Inflammatory macrophage (primary cell): ENCODE measurements at places on chromosomes 13 and 19.

DNA sequence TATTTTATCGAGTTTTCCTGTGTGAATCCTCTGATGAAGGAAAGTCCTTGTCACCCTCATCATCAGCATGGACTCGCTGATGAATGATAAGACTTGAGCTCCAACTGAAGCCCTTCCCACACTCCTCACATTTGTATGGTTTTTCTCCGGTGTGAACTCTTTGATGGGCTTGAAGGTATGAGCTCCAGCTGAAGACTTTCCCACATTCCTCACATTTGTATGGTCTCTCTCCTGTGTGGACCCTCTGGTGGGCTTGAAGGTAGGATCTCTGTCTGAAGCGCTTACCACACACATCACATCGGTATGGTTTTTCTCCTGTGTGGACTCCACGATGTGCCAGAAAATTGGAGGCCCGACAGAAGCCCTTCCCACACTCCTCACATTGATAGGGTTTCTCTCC lies 21.7 kb downstream of the ZNF45 start:
- no peak for DNase-seq

DNA sequence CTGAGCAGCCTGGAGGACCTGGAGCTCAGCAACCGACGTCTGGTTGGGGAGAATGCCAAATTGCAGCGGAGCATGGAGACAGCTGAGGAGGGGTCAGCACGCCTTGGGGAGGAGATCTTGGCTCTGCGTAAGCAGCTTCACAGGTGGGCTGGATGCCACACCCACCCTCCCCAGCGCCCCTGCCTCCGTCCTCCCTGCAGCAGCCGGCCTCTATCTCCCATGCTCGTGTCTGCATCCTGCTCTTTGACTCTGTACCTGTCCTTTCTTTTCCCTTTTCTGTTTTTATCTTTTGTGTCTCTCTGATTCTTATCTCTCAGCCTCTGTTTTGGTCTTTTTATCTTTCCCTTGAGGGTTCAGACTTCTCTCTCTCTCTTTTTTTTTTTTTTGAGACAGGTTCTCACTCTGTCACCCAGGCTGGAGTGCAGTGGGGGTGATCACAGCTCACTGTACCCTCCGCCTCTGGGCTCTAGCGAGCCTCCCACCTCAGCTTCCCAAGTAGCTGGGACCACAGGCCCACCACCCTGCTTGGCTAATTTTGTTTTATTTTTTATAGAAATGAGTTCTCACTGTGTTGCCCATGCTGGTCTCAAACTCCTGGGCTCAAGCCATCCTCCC lies 10.1 kb downstream of the KASH5 start:
- no peak for DNase-seq

DNA sequence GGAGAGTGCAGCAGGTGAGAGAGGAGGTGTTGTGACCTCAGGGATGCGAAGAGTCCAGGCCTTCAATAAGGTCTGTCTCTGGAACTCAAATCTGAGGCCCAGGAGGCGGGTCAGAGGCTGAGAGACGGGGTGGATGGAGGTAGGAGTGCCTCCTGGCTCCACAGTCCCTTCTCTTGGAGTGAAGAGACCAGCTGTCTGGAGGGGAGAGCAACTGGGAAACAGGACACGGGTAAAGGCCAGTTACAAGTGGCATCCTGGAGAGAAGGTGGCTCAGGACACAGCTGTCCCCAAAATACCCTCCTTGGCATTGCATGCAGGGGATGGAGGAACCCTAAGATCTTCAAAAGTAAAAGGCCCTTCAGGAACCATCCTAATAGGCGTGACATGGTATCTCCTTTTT lies 19.2 kb downstream of the PDE4A start:
- no peak for DNase-seq

DNA sequence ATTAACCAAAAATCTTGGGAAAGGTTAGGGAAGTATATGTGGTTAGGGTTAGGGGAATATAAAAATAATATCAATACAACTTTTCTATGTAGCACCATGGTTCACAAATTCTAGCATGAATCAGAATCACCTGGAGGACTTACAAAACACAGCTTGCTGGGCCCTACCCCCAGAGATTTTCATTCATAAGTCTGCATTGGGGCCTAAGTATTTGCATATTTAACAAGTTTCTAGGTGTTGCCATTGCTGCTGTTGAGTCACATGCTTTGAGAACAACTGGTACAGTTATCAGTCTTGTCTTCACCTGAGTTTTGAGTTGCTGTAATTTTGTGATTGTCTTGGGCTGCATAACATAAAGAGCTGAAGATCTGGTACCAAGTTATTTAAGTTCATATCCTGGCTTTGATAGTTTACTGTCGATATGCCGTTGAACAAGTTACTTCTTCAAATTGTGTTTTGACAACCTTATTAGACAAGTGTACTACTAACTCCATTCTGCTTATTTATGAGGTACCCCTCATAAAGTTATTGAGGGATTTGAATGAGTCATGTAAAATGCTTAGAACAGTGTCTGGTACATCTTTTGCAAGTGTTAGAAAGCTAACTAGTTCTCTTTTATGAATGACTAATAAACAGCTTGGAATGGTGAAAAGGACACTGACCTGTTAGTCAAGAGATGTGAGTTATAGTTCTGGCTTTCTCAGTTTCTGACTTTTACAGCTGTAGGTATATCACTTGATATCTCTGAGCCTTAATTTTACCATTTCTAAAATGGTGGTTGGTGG lies 132.9 kb downstream of the PAN3 start:
- peak; percentile 6 for DNase-seq

DNA sequence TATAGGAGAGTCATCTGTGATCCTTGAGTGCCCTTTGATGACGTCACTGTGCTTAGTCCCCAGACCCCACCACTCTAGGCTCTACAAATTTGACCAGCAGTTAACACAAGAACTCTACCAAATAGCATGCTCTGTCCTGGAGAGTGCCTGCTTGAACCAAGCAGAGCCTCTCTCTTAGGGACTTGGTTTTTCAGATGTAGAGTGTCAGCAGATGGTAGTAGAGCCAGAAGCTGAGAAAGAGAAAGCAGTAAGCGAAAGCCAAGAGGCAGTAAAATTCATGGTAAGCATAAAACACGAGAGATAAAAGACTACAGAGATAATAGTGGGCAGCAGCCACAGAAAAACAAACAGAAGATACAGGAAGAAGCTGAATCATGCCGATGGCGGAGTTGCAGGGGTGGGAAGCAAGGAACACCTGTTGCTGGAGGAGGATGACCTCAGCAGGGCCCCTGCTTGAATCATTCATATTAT lies 193.3 kb downstream of the SLC7A1 start:
- no peak for DNase-seq

DNA sequence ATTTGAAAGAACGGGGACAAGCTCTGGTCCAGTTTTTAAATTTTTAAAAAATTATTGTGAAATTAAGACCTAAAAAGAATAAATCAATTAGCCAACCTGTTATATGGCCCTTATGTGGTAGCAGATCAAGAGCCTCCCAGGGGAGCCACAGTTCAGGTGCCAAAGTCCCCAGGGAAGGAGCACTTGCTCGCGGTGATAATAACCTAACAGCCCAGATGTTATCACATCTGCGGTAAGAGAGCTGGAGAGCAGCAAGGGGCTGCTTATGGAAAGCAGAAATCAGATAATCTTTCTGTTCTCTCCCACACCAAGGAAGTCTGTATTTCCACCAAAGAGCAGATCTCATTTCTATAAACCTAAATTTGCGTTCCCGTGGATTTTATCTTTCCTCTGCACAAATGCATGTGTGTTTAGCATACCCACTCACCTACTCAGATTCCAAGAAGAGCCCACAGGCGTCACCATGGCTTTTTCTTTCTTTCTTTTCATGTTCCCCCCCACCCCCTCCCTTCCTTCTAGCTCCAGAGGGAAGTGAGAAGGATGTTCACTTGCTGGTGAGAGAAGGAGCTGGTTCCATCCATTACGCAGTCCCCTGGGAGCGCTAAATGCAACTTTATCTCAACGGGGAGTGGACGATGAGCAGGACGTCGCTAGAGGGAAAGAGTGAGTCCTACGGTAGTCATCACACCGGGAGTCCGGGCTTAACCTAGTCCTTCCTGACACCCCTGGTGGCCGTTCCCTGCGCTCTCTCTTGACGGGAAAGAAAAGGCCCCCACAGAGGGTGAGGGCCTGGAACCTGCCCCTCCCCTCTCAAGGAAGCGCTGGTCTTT lies 1.6 kb upstream of the POU4F1 start:
- no peak for DNase-seq

DNA sequence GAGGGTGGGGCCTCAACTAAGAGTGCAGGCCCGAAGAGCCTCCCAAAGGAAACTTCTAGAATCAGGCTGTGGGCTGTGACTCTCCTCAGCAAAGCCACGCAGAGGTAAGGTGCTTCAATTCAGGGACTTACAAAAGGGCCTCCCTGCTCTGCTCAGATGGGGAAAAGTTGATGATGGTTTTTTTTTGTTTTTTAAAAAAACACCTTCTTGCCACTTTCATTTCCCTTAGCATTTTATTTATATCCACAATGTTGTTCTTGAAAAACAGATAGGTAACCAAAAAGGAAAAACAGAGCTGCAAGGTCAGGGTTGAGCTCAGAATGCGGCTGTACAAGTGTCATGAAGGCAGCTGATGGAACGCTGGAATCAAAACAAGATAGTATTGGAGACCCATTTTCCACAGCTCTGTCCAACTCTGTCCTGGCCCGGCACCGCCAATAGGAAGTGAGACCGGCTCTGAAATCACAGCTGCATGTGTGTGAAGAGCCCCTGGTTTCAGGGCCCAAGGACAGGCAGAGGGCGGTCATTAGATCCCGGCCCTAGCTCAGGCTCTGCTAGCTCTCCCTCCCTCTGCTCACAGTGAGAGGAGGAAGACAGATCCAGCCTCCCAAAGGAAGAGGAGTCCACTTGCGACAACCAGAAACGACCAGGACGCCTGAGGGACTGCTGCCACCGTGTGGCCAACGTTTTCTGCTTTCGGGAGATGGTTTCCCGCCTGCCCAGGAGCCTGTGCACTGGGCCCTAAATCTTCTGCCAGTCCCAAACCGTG lies 58.3 kb downstream of the KLF2 start:
- peak; percentile 82 for DNase-seq

DNA sequence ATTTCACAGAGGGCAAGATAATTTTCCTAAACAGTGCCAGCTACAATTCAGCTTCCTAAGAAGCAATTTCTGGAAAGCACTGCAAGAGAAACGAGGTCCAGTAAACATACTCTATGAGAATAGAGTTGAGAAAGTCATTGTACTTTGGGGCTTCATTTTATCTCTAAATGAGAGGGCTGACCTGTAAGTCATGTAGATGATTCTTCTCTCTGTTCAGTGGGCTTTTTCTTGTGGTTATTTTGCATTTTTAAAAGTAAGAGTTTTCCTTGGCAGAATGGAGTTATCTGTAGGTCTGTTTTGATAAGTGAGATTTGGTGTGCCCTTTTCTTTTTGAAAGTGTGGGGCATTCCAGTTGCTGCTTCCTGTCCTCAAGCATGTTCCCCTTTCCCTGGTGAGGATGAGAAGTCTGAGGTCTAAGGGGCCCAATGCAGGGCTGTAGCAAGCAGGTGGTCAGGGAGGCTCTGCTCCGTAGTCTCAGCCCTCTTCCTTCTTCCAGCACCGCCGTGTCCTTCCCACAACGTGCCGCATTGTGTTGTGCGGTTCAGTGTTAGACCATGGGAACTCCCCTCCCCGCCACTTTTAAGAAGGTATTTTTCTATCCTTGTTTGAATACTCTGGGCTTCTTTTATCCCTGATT lies 86.3 kb downstream of the ARHGEF7 start:
- no peak for DNase-seq

DNA sequence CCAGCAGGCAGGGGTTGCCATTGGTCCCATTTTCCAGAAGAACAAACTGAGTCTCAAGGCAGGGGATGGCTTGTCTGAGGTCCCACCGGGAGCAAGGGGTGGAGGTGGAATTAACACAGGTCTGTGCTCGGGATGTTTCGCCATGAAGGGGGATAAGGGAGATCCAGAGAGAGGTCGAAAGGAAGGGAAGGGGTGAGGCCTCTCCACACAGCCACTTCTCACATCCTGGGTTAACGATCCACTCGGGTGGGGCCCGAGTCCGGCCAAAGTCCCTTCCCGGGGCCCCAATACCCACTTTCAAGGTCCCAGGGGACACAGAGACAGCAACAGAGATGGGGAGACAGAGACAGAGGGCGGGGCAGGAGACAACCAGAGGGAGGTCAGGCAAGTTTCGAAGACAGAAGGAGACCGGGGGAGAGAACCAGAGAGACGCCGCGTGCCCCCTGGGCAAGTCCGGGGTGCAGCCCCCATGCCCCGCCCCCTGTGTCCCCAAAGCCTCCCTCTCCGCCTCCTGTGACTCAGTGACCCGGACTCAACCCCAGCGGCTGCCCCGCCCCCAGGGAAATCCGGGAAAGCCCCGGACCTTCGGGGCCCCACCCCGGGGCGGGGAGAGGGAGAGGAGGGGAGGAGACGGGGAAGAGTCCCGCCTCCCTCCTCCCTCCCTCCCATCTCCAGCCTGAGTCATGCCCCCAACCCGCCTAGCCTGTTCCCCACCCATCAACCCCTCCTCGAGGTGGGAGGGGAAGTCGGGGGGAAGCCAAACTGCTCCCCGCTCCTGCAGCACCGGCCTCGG lies 1.4 kb upstream of the BCL3 start:
- DNase-seq, result peak; percentile 90

DNA sequence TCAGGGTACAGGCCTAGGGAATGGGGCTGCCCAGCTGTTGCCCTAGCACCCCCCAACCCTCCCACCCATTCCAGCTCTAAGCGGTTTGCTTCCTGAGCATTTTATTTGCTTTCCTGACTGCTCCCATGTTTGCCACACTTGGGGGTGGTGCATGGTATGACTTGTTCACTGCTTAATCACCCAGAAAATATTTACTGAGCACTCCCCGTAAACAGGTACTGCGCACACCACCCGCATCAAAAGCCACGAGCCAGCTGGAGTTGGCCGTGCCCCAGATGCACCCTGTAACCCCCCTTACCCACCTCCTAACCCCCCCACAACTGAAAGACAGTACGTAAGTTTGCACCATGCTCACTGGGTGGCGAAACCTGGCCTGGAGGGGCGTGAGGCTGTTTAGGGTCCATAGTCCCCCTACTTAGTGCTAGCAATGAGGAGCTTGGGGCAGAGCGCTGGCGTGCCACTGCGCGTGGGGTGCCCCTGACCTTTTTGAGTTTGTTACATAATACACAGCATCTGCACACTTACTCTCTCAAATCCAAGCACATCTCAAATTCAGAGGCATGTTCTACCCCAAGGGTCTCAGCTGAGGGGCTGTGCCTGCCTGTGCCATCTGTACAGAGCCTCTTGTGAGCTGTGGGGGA lies 29.8 kb downstream of the DPF1 start:
- no peak for DNase-seq

DNA sequence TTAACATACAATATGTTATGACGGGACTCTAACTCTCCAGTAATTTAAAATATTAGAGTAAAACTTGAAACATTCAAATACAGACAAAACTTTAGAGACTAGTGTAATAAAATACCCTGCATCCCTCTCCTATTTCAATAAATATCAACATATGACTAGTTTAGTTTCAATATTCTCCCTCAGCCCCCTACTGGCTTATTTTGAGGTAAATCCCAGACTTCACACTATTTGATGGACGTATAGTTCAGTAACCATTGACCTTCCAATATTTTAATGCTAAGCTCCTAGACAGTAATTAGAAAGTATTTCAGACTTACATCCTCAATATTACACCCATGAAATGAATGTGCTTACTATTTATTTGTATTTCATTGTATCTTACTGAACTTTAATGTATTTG lies 180.7 kb upstream of the STARD13 start:
- DNase-seq, result no peak
